ENCODE measurements at places on chromosomes 13 and 19.

DNA sequence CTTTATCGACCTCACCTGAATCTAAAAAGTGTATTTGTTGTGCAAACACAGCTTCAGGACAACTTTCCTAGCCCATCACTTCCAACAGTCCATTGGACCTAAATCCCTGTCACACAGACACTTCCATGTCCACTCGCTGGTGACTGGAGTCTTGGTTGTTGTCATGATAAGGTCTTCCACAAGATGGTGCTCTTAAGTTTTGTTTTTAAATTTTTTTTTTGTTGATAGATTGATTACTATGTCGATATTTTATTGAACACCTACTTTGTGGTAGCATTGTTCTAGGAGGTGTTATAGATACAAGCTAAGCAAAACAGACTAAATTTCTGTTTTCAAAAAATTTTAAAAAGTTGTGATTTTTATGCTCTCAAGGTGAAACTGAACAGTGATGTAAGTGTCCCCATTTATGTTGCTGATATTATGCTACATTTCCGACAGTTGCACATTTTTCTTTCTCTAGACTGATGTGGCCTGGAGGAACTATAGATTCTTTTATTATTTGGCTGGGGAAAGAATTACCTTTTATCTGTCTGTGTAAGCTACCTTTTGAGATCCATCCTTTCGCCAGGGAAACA is 8.1 kb upstream of the ERICH6B start:
- DNase-seq, result no peak

- no peak for DNase-seq
Observed at GRCh38 chr13:23789576-23790346, 99.4 kb downstream of the MIPEP start.

GRCh38 chr13:76871432-76871831 is 14.8 kb downstream of the KCTD12 start:
- no peak for DNase-seq

DNA sequence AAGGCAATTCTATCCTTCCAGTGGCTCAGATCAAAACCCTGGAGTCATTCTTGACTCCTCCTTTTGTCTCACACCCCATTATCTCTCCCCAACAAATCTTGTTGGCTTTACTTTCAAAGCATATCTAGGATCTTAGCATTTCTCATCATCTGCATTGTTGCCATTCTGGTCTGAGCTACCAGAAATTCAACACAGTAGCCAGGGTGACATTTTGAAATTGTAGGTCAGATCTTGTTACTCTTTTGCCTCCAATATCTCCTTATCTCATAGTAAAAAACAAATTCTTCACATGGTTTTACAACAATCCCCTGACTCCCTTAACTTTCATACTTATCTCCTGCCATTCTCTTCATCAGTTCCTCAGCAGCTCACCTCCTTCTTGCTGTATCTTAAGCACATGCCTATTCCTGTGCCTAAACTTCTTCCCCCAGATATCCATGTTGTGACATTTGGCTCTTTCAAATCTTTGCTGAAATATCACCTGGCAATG is 115.8 kb downstream of the KLF5 start:
- no peak for DNase-seq

GRCh38 chr13:53028637-53029203 is at the start of gene OLFM4:
Gene OLFM4, plus strand, starts transcription at chr13:53028813. Its CDS starts 24 bp downstream, at chr13:53028837.
- DNase-seq, result no peak

- no peak for DNase-seq
Observed at GRCh38 chr13:114141261-114141996, 9.0 kb upstream of the RASA3 start.

GRCh38 chr19:7560255-7560654 is 24.7 kb downstream of the PNPLA6 start:
- no peak for DNase-seq

DNA sequence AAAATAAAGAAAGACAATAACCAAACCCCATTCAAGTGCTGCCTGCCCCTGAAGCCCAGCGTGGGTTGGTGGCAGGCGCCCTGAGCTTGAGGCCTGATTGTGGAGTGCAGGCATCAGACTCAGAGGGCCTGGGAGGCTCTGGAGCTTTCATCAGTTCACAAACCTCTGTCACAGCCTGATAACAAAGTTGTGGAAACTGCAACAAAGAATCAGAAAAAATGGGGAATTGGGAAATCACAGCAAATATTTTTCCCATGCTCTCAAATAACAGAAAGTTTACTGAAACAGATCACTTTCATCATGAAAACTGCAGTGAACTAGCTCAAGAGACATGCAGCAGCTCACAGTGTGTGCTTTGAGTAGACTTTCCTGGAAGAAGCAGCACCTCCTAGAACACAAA is 793.6 kb downstream of the UQCRFS1 start:
- no peak for DNase-seq

GRCh38 chr19:46813839-46814358 is 25.5 kb upstream of the SLC1A5 start:
- DNase-seq, result no peak

DNA sequence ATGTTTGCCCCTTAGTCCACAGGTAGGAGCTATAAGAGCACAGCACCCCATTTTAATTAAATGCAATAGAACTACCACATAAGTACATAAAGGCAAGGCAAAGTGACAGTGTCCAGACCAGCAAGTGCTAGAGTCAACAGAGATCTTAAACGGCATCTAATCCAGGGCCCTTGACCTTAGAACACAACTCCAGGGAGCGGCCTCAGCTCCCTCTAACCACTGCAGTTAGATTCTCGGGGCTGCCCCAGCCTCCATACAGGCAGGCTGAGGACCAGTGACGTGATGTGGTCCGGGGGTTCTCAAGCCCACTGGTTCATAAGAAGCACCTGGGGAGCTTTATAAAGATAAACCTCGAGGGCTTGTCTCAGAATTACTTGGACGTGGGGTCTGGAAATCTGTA is 10.0 kb upstream of the ATP12A start:
- DNase-seq, result no peak

DNA sequence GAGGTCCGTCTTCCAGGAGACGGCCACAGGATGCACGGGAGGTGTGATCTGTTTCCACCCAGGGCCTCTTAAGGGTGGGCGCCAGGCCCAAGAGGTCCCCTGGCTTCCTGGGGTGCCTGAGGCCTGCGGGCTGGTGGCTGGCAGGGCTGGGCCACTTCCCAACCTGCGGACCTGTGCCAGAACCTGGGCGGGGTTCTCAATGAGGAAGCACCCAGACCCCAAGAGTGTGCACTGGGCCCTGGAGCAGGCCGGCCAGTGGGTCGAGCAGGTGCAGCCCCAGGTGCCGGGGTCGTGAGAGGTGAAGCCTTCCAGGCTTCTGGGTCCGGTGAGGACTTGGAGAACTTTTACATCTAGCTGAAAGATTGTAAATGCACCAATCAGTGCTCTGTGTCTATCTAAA is 6.7 kb upstream of the MICU2 start:
- no peak for DNase-seq

GRCh38 chr13:93948162-93948922 is 531.1 kb downstream of the DCT start:
- no peak for DNase-seq

DNA sequence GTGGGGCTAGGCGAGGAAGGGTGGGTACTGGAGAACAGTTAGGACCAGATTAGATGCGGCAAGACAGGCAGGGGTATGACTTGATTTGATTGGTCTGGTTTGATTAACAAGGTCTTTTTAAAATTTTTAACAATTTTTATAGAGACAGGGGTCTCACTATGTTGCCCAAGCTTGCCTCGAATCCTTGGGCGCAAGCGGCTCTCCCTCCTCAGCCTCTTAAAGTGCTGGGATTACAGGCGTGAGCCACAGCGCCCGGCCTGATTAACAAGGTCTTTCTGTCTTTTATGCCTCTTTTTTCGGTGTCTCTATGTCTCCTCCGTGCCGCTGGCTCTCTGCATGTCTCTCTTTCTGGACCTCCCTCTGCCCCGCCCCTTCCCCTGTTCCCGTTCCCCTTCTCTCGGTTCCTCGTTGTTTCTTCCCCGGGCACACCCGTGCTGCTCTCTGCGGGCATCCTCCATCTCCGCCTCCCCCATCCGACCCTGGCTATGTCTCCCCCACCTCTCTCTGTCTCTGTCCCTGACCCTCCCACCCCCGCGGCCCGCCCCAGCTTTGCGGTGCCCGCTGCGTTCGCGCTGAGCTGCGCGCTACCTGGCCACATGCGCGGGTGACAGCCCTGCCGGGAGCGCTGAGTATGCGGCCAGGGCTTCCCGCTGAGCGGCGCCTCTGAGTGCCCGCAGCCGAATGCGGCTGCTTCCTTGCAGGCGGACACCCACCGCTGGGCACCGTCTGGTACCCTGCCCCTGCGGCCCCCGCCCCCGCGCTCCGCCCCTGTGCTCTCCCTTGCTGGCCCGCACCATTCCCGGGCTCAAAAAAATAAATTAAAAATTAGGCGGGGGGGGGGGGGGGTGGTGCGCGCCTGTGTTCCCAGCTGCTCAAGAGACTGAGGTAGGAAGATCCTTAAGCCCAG is 8.1 kb upstream of the SDHAF1 start:
- no peak for DNase-seq

GRCh38 chr13:50745542-50746115 is 97.9 kb downstream of the DLEU7 start:
- DNase-seq, result no peak

DNA sequence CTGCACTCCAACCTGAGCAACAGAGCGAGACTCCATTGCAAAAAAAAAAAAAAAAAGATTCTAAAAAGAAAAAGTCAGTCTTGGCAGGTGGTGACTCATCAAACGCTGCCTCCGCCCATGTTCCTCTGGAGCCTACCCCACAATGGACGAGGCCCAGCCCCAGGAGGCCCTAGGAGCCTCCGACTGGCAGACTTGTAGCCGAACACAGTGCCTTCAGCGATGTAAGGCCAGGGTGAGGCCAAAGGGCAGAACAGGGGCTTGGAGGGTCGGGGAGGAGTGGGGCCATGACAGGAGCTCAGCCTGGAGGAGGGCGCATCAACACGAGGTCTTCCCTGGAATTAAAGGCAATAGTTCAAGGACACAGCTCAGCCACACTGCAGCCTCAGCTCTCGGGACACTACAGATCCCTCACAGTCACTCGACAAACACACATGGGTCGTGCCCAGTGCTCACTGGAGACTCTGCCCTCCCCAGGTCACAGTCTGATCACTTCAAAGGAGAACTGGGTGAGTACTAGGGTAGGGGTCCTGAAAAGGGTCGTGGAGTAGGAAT is 5.1 kb downstream of the USE1 start:
- no peak for DNase-seq

- no peak for DNase-seq
Observed at GRCh38 chr13:41315443-41316047, 4.5 kb downstream of the NAA16 start.

- no peak for DNase-seq
Observed at GRCh38 chr13:105147461-105147860, 1388.0 kb downstream of the EFNB2 start.

DNA sequence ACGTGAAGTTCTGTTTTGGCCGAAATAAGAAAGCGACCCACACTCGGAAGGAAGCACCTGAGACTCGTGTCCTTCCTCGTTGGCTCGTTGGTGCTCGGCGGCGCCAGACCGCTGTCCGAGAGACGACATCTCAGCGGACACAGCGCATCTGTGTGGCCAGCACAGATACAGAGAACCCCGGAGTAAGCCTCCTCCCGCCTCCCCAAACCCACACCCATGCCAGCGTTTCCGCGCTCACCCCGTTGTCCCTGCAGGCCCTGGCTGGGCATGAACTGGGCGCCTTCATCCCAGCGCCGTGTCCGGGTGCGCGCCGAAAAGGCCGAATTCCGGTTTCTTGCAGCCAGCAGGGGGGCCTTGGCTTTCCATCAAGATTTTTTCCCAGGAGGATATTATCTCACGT is 127.6 kb downstream of the SOX1 start:
- DNase-seq, result no peak

- no peak for DNase-seq
Observed at GRCh38 chr19:32104850-32105235, 240.6 kb upstream of the ZNF507 start.

- DNase-seq, result no peak
Observed at GRCh38 chr13:75897386-75897785, 261.3 kb downstream of the LMO7 start.

GRCh38 chr19:3784607-3785450 is 1.4 kb downstream of the MATK start:
- no peak for DNase-seq

DNA sequence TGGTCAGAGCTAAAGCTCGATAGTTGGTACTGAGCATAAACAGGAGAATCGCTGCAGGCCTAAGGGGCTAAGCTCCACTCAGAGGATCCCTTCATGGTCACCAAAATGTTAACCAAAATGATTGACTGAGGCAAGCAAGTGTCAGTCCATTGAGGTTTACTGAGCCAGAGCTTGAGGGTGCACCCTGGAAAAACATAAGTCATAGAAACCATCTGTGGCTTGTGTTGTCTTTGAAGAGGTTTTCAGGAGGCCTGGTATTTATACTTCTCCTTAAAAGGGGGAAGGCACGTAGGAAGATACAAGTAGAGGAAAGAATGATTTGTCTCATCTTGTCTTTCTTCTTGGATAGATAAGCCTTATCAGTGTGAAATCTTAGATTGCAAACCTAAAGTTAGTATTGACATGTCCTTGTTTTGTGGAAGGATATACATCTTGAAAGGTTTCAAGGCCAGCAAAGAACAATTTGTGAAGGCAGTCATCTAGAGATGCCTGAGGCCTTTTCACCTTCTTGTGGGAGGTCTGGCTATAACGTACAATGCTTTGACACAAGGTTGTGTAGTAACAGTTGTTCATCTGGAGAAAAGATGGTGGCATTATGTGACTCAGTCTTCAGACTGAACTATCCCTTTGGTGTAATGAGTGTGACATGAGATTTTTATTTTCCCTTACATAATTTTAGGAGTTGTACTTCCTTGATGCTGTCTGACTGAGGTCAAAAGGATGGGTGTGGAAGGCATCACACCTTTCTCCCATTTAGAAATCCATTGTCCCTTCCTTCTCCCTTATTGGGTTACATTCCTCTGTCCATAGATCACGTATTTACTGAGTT is 14.7 kb upstream of the CEACAM6 start:
- DNase-seq, result no peak

GRCh38 chr19:44367024-44367423 is 10.5 kb upstream of the ZNF112 start:
- DNase-seq, result no peak

DNA sequence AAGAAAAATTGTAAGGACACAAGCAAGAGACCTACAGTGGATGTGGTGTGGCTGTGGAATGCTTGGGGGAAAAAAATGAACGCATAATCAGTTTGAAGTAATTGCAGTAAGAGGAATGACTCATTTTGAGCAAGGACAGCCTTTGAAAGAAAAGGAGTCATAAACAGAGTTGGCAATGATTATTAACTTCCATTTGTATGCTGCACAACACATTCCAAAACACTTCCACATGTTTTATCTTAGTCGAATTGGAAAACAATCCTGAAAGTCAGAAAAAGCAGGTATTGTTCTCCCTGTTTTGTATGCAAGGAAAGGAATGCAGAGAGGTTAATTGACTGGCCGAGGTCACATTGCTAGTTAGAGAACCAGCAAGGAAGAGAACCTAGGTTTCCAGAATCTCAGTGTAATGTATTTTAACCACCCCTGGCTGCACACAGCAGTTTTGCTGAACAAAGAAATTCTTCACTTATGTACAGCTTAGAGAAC is 630.0 kb upstream of the MIR17HG start:
- DNase-seq, result no peak

Data from vagina (tissue), 2 donors.